AG10803 (cell line): ENCODE measurements at places on chromosomes 4 and X.

GRCh38 chrX:30373951-30374350 is 64.8 kb upstream of the NR0B1 start:
- DNase-seq = no peak

- peak; percentile 93 for DNase-seq
Observed at GRCh38 chrX:13487731-13488505, 81.5 kb upstream of the EGFL6 start.

- peak; percentile 39 for DNase-seq
Observed at GRCh38 chr4:89657931-89658700, 178.8 kb downstream of the SNCA start.

GRCh38 chrX:3165808-3166207 is 124.5 kb downstream of the ARSF start:
- DNase-seq = no peak

DNA sequence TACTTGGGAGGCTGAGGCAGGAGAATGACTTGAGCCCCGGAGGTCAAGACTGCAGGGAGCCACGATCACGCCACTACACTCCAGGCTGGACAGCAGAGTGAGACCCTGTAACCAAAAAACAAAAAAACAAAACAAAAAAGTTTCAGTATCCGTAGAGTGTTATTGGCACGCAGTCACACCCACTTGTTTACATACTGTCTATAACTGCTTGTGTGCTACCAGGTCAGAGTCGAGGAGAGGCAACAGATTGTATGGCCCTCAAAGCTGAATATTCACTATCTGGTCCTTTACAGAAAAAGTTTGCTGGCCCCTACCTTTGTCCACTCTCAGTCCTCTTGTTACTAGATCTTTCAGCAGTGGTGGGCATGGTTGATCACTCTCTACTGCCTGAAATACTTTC is 8.2 kb upstream of the CD99L2 start:
- no peak for DNase-seq

DNA sequence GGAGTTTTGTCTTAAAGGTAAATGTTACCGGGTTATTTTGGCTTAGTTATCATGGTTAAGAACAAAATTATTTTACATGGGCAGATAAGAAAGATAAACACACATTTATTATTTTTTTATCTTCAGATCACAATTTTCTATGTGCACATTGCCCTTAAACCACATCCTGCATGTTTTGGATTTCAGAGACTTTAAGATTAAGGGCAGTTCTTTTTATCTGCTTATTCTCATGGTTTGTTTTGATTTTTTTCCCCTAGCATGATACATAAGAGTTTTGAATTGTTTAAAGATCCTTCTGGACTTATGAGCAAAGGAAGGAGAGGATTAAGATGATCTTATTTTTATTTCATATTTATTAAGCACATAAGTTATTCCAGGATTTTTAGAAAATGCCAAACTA is 190.1 kb upstream of the BMP3 start:
- no peak for DNase-seq

DNA sequence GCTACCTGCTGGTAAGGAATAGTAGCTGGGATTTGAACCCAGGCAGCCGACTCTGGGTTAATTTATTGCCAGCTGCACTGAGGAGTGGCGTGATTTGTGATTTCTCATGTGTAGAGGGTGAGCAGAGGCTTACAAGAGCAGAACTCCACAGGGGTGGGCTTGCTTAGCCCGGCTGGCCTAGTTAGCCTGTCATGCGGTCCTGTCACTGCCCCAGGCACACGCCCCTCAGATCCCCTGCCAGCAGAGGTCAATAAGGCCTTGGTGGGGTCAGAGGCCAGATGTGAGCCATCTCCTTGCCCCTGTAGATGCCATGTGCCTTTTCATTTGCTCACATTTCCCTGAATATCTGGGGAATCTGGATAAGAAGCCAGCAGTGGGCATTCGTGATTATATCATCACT is 13.4 kb downstream of the NSDHL start:
- DNase-seq = no peak

GRCh38 chrX:70456256-70456655 is 11.6 kb downstream of the DLG3 start:
- no peak for DNase-seq

DNA sequence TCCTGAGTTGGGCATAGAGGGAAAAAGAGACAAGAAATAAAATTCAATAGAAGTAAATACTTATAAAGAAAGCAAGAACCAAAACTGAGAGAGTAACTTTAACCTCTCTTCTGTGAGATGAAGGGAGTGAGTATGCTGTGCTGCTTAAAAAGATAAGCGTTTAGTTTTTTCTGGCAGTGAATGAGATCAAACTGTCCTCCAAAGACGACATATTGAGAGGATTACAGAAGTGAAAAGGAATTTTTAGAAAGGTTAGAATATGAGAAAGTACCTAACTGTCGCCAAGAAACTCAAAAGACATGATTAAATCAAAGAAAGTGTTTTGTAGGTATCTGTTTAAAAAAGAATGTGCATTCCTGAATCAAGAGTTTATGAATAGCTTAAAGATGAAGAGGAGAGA is 16.0 kb downstream of the GAB1 start:
- no peak for DNase-seq
